ENCODE measurements at places on chromosomes 6 and 20.

DNA sequence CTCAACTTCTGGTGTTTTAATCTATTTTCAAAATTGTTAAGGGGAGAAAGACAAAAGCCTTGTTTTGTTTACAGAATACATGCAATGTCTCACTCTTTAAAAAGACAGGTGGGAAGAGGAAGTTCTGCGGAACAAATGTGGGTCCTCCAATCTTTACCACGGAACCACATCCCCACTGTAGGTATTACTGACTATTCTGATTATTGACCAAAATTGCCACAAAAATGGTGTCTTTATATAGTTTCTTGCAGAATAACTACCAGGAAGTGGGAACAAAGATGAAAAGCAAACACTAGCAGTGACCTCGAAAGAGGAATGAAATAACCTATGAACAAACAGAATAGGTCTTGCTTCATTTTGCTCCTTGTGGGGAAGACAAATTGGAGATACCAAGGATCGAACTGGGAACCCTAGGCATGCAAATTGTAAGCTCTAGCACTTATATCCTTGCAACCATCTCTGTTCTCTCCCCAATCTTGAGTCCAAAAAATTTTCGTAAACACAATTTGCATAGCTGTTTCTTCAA lies 106.7 kb downstream of the GPX5 start:
- DNase-seq: no peak

DNA sequence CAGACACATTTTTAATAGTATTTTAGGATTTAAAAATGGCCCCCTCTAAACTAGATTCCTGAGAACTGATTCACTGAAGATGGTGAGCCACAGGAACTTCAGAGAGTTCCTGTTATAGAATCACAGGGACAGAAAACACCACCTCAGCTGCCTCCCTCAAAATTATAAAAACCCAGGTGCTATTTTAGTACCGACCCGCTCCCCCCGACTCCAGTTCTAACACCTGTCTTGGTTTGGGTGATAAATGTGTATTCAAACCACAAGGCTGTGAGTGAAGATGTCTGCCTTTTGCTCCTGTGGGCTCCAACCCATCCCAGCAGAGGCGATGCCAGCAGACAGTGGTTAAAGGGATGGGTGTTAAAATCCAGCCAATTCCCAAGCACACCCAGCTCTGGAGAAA lies 127.4 kb upstream of the LY86 start:
- DNase-seq: no peak

GRCh38 chr6:143696664-143697000 lies 18.9 kb downstream of the PHACTR2 start:
- no peak for DNase-seq

DNA sequence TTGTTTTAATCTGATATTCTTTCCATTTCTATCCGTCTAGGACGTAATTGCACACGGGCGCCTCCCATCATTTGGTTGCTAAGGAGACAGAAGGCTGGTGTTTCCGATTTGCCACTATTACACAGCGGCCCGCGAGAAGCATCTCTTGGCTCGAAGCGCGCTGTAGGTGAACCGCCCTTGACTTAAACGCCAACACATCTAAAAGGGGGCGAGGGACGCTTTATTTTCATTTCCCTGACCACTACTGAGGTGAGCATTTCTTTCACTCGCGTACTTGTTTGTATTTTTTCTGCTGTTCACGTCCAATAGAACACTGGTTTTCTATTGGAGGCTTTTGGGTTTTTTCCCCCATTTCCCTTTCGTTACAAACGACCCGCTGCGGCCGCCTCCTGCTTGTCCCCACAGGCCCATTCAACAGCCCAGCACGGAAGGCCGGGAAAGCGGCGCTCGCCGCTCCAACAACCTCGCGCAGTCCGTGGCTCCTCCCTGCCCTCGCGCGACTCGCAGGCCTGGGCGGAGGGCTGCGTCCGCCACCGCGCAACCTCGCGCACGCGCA lies 505 bp upstream of the WRNIP1 start:
- DNase-seq: no peak

DNA sequence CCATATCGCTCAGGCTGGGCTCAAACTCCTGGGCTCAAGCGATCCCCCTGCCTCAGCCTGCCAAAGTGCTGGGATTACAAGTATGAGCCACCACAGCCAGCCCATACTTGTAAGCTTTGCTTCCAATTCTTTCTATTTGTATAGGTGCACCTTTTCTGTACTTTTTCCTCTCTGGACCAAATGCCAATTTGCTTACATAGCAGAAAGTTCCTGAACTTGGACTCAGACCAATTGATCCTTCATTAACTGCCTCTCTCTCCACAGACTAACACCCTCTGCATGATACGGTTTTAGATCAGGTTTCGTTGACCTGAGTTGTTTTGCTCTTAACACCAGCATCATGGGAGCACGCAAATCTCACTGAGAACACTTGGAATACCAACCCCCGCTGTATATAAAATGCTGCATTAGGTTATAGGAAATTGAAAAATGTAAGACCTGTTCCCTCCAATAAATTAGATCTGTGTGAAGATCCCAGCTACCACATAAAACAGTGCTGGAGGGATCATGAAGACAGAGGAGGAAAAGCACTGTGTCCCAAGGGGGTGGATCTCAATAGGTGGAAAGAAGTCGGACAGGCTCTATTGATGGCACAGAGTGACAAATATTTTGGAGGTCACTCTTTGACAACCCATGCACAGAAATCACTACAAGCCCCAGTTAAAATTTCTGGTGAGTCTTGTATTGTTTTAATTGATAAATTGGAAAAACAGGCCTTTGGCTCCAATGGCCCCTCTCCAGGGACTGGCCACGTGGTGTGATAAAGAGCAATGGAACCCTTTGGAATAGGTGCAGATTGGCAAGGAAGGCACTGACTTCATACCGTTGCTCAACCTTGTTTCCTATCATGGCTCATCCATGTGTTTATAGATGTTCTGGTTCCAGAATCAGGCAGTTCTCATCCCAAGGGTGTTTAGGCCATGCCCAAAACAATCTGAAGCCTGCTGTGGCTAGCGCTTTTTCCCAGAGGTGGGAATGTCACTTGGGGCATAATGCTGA lies 51.2 kb downstream of the ISM1 start:
- DNase-seq: no peak

DNA sequence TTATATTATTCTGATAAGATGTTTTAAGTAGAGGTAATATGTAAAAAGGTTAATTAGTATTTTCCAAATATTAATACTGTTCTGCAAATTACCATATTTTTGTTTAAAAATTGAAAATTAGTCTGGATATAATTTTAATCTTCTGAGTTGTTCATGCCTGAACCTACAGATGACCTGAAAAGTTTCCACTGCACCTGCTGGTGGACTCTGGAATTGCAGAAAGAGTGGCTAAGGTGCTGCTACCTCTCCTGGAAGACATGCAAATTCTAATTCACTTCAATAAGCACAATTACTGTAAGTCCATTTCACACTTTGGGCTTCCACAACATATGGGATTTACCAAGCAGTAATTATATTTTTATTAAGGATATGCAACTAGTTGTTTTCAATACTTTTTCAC lies 77.7 kb upstream of the OLIG3 start:
- DNase-seq: peak; percentile 53

- DNase-seq: no peak
These were observed 11.6 kb upstream of the ITPR3 start for GRCh38 chr6:33609528-33609927.

DNA sequence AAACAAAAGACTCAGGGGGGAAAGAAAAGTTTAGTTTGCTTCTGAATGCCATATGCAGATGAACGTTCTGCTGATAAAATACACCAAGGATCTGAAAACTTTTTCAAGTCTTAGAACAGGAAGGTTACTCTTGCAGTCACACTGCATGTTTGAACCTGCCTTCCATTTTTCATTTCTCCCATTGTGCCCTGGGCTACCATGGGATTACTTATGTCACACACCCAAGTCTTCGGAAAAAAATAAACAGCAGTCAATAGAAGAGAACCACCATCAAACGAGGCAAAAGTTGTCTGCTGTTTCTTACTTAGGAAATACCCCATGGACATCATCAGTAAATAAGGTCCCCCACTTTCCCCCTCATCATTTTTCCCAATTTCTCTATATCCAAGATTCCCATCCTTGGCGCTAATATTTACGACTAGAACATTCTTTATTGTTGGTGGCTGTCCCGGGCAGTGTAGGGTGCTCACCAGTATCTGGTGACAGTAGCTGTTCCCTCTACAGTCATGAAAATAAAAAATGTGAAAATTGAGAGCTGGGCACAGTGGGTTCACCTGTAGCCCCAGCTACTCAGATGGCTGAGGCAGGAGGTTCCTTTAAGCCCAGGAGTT lies 202.5 kb downstream of the BCAS1 start:
- DNase-seq: no peak

DNA sequence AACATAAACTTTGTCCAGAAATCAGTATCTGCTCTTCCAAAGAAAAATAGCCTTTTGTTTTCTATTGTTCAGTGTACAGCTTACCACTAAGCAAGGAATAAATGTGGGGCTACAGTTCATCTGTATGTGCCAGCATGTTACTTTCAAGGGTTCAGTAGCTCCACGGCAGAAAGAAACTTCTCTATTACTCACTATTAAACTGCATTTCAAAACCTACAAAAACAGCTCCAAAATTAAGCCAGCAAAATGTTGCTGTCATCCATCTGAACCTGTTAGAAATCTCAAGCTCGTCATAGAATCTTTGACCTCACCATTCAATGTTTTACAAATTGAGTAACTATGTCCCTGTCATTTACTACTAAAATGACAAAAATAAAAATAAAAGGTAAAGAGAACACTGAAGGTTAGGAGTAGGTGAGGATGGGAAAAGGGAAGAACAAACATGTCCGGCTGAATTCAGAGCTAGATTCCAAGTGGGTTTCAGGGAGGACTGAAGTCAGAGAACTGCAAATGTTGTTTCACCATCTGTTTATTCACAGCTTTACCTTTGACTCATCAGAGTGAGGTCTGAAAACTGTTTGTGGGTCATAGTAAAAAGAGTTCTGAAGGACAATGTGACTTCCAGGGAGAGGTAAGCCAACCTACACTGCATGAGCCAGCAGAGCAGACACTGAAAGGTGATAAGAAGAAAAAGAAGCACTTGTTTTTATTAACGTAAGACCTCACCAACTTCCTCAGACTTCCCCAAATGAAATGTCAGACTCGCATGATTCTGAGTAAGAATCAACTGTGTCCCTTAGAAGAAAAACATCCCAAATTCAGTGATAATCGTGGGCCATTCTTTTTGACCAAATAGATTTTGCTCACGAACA lies 62.0 kb downstream of the ATXN1 start:
- no peak for DNase-seq

DNA sequence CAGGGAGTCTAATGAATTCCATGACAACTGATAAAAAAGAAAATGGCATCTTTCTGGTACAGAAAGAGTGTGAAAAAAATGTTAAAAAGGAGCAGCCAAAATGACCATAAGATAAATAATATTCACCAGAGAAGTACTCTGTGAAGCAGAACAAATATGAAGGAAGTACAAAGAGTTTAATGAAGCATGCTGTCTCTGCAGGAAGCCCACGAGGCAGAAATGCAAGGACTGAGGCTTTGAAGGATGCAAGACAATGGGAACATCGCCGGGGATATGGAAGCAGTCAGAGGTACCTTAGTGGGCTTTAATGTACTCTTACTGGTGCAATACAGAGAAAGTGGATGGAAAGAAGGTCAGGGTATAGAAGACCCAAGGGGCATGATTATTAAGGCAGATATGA lies 50.7 kb downstream of the NOX3 start:
- DNase-seq: no peak

DNA sequence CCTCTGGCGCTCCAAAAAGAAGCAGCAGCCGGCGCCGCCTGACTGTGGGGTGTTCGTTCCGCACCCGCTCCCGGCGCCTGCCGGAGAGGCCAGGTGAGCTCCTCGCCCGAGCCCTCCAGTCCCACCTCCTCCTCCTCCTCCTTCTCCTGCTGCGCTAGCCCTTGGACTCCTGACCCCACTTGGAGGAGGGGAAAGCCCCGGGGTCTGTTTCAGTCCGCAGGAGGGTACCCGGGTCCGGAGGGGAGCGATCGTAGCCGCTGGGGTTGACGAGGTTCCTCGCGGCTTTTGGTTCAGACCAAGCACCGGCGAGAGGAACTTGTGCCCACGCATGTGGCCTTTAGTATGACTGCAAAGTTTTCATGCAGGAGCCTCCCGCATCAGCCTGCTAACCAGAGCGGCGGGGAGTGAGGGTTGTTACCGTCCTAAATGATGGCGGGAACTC lies 493 bp downstream of the CRYBG1 start:
- DNase-seq: peak; percentile 60

GRCh38 chr6:118344014-118344670 lies 204.0 kb upstream of the PLN start:
- DNase-seq: no peak

GRCh38 chr6:31821301-31822035 lies 6.1 kb upstream of the HSPA1B start:
- DNase-seq: peak; percentile 61

DNA sequence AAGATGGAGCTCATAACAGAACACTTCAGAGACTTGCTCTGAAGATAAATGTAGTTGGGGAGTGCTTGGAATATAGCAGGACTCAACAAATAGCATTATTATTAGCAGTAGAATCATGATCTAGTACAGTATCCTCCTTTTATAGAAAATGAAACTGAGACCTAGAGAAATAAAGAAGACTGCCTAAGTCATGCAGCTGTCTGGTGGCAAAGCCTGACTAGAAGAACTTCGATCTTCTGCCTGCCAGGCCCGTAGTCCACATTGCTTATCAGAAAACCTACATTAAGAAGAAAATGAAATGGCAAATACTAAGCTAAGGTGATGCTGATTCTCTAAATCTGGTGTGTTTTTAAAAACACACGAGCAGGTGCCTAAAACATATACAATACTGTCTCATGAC lies 46.4 kb upstream of the DST start:
- DNase-seq: no peak
